ENCODE measurements at places on chromosomes 12 and 14.
A peak's percentile ranks its signal among the peaks of the same experiment; 100 is the strongest.

- peak; percentile 8 for DNase-seq
These were observed 84.7 kb downstream of the GALNT4 start for GRCh38 chr12:89439941-89440340.

DNA sequence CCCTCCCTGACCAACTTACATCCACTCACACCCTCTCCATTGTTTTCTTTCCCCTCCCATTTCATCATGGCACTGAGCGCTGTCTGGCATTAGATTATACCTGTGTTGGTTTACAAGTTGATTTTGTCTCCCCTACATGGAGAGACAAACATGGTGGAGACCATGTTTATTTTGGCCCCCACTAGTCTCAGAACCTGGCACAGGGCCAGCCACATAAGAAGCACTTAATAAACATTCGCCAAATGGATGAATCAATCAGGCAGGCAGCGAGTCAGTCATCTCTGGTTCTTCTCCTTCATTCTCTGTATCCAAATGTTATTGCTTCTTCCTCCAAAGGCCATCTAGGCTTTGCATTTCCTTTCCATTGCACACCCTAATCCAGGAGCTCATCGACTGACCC is 177.4 kb downstream of the DPF3 start:
- peak; percentile 27 for DNase-seq

GRCh38 chr12:132414634-132415326 is 75.2 kb upstream of the FBRSL1 start:
- peak; percentile 89 for DNase-seq

- no peak for DNase-seq
These were observed 17.8 kb upstream of the STAB2 start for GRCh38 chr12:103569278-103569677.

DNA sequence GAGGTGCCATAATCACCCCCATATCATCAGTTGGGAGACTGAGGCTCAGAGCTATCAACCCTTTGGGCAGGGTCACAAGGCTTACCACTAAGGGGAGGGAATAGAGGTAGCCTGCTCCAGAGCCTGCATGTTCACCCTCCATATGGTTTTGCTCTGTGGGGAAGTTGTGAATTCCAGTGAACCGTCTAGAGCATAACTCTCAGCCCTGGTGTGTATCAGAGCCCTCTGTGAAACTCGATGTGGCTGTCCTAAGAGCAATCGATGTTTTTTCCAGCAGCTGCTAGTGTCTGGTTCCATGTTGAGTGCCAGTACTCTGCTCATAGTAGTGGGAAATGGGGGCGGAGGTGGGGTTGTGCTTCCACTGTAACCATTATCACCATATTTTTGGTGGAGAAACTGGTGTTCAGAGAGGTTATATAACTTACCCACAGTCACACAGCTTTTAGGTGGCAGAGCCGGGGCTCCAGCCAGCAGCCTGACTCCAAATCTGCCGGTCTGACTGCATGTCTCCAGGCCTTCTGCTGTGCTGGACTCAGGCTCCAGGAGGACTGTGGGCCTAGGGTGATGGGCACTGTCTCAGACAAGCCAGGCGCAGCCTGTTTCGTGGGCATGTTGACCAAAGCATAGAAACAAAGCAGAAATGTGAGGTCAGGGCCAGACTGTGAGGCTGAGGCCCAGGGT is 104.2 kb downstream of the ADCK1 start:
- DNase-seq: no peak

DNA sequence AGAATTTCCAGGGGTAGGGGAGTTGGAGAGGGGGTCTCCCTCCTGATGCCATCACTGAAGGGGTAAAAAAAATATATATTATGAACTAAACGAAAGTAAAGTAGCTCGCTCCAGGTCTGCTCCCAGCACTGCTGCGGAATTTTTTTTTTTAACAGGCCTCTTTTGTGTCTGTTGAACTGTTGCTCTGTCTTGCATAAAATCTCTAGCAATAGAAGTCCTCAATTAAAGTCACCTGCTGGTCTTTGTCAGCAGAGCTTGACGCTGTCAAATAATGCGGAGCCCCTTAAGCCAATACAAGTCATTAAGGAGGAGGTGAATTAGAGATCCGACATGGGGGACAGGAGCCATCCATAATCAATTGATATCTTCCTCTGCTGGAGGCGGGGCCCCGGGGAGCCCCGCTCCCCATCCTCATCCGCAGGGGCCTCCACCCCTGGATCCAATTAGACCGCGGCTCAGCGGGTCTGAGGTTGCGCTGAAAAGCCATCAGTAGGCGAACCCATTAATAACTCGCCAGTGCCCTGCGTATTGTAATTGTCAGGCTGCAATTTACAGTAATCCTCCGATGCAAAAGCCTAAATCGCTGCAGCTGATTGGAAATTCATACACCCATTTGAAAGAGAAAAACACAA is 85.6 kb downstream of the DICER1 start:
- no peak for DNase-seq

DNA sequence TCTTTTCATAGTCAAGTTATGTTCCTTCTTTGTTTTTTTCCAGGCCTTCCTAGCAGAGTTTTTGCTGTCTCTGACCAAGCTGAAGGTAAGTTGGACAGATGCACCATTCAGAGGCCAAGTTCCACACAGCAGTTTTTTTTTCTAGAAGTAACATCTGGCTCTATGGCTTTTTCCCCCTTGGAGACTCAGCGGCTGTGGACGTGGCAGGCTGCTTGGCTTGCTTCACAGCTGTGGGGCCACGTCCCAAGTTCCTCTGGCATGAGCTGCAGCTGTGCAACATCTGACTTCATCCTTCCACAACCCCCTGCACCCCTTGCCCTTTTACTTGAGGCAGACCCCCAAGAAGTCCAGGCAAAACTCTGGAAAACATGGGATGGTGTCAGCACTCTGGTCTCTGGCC is 24.2 kb upstream of the RHOJ start:
- DNase-seq: no peak

DNA sequence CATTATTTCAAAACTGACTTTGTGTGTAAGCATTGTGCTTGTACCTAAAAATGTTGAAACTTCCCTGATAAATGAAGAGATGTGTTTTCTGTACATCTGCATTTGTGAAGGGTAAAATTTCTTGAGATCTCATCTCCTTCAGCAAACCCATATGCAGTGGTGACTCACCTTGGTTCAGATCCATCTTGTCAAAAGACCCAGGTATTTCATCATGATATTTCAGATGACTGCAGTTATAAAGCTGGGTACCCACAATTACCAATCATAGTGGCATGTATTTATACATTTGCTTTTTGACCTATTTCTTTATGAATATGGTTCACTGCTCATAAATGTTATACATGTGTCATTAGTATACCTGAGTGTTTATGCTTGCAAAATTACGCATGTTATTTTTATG is 1213.6 kb downstream of the GALC start:
- DNase-seq: no peak

DNA sequence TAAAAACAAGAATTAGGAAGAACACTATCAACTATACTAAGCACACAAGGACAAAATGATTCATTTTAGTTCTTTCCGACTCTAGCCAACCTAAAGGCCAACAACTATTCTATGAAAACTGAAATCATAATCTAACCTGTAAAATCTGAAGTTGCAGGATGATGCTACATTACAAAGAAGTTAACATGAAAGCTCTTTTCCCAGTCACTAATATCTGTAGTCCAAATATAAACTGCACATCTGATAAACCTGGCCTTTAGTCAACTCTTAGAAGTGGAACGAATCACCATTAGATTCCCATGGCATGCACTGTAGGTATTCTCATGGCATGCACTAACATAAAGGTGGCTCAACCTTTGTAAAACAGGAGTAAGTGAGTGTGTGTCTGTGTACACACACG is 41.7 kb downstream of the BLTP3B start:
- DNase-seq: no peak

- peak; percentile 48 for DNase-seq
These were observed 242.0 kb upstream of the MDGA2 start for GRCh38 chr14:47917344-47917954.

- no peak for DNase-seq
These were observed 115.4 kb downstream of the PDE3A start for GRCh38 chr12:20483776-20484175.

GRCh38 chr14:75427482-75428229 is at the start of gene JDP2:
TSS of gene JDP2 (plus strand) at chr14:75428022. CDS start at chr14:75437921, 9,899 bp downstream.
- DNase-seq: peak; percentile 94

- DNase-seq: peak; percentile 65
These were observed 13.7 kb downstream of the POMT2 start for GRCh38 chr14:77306851-77307496.

GRCh38 chr14:22448905-22449599 is 140.0 kb downstream of the DAD1 start:
- no peak for DNase-seq

- DNase-seq: no peak
These were observed 103.9 kb downstream of the ALG10 start for GRCh38 chr12:34126239-34126641.

GRCh38 chr12:131860472-131861260 is 32.5 kb downstream of the MMP17 start:
- DNase-seq: peak; percentile 68

DNA sequence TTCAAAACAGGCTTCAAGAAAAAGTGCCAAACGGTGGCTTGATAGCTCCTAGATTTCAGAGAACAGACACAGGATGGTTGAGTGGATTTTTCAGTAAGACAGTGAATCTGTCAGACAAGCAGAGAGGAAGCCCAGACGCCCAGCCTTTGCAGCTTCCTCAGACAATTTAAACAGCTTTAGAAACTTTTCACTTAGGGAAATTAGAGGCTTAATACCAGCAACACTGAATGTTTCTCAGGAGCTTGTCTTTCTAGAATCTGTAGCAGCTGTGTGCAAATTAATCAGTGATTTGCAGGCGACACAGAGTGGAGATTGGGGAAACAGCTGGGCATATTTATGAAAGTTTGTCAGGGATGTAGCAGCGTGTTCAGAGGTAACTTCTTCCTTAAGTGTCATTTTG is 362.1 kb downstream of the GALC start:
- DNase-seq: no peak

GRCh38 chr14:42140831-42141279 is 534.2 kb downstream of the LRFN5 start:
- peak; percentile 18 for DNase-seq

GRCh38 chr14:65211341-65211987 is 109.1 kb upstream of the MAX start:
- DNase-seq: peak; percentile 42

DNA sequence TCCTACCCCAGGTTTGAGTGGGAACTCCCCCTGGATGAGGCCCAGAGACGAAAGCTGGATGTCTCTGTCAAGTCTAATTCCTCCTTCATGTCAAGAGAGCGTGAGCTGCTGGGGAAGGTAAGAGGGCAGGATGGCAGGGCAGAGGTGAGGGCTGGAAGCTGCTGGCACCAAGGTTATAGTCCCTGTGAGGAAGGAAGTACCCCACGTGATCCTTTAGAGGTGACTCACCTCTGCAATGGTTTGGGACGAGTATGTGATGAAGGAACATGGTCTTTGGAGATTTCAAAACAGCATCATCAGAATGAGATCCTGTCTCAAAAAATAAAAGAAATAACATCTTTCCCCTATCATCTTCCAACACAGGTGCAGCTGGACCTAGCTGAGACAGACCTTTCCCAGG is 9.2 kb upstream of the MYL6B start:
- DNase-seq: no peak

DNA sequence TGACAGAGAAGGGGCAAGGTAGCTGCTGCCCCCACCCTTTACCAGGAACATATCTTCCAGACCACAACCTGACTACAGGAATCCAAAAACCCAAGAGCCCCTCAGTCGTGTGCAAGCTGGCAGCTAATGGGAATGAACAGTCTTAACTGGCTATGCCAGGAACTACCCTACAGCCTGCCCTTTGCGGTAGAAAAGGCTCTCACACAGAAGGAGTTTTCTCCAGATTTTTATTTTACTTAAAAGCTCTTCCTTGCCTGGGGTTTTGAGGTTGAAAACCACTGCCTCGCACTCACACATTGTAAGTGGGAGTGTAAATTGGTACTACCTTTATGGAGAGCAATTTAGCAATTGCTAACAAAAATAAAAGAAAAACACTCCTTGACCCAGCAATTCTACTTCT is 28.3 kb downstream of the PITPNM2 start:
- DNase-seq: no peak

- DNase-seq: no peak
These were observed 6.3 kb downstream of the PPFIBP1 start for GRCh38 chr12:27530157-27530922.

DNA sequence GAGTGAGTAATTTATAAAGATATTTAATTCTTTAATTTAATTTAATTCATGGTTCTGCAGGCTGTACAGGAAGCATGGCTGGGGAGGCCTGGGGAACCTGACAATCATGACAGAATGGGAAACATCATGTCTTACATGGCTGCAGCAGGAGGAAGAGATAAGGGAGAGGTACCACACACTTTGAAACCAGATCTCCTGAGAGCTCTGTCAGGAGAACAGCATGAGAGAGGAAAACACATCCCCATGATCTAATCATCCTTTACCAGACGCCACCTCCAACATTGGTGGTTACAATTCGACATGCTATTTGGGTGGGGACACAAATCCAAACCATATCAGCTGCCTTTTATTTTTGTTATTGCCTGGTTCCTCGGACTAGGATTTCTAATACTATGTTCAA is 928.6 kb downstream of the TMEM121 start:
- no peak for DNase-seq

- DNase-seq: peak; percentile 35
These were observed 459.7 kb downstream of the BTG1 start for GRCh38 chr12:91685917-91686316.

GRCh38 chr12:113418213-113418879 is 3.8 kb upstream of the SDSL start:
- DNase-seq: no peak

DNA sequence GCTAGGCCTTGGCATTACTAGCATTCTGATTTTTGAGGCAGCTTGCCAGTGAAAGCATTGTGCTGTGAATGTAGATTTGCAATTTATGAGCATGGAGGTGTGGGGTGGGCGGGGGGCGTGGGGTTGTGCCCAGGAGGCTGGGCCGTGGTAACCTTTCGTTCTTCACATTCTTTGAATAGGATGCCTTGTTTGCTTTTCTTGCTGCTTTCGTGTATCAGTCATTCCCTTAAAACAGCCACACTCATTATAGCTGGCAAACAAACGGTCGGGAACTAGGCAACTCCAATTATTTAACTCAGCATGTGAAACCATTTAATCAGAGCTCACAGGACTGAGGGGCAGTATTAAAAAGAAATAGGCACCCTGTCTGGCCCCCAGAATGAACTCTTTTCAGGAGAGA is 115.9 kb upstream of the PELI2 start:
- peak; percentile 90 for DNase-seq

DNA sequence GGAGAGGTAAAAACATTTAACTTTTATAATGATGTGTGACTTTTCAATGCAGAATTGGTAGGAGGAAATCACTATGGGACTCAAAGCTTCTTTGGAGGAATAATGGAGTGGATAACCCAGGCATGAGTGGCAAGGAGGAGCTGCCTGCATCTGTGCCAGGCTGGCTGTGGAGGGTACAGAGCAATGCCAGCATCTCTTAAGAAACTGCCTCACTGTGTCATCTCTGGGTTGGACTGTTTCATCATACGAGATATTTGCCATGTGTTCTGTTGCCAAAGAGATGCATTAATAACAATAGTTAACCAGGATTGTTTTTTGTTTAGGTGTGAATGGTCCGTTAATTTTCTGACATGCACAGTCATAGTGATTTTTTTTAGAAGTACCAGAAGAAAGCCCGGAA is 183.7 kb upstream of the NTF3 start:
- no peak for DNase-seq

GRCh38 chr12:3967556-3968160 is 94.5 kb upstream of the PARP11 start:
- peak; percentile 43 for DNase-seq

GRCh38 chr12:5099591-5099990 is 55.9 kb downstream of the KCNA5 start:
- DNase-seq: no peak

GRCh38 chr12:53798575-53798974 is 46.8 kb upstream of the CISTR start:
- DNase-seq: no peak

All from astrocyte of the hippocampus (primary cell).